ENCODE measurements at places on chromosomes 2 and 18.

GRCh38 chr2:134306521-134306920, 52.6 kb downstream of the MGAT5 start:
- DNase-seq = no peak

- no peak for DNase-seq
Observed at GRCh38 chr2:8628179-8628865, 53.5 kb upstream of the ID2 start.

DNA sequence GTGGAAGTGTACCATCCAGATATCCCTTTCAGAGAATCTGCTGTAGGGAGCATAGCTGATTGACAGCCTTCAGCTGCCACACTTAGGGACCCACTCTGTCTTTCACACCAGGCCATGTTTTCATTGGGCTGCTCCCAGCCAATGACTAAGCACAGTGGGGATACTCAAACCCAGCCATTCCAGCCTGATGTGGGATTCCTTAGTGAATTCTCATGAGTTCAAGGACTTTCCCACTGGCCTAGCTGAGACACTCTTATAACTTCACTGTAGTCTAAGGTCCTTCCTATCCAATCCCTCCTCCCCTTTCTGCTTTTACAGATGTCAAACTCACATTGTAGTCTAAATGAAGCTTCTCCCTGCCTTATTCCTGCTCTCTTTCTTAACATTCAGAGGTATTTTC, 201.2 kb downstream of the PIK3C3 start:
- no peak for DNase-seq

DNA sequence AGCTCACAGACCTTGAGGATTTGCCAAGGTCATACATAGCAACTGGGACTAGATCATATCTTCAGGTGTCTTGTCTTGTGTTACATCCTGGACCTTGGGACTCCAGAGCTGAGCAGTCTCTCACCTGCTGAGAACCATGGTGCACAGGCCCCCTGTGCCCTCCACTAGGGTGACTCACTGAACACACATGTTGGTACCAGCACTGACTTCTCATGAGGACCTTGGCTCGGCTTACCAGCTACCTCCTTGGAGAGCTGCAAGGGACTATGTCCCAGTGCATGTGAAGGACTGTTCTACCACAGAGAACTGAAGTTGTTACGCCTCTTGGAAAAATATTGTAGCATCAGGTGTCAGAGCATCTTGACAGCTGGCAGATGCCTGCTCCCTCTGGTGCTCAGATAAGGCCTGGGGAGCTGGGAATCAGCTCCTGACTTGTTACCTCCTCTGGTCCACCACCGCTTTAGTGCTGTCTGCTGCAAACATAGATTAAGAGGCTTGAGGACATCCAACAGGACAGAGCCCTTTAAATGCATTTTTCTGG, 72.1 kb downstream of the WDSUB1 start:
- DNase-seq = no peak

DNA sequence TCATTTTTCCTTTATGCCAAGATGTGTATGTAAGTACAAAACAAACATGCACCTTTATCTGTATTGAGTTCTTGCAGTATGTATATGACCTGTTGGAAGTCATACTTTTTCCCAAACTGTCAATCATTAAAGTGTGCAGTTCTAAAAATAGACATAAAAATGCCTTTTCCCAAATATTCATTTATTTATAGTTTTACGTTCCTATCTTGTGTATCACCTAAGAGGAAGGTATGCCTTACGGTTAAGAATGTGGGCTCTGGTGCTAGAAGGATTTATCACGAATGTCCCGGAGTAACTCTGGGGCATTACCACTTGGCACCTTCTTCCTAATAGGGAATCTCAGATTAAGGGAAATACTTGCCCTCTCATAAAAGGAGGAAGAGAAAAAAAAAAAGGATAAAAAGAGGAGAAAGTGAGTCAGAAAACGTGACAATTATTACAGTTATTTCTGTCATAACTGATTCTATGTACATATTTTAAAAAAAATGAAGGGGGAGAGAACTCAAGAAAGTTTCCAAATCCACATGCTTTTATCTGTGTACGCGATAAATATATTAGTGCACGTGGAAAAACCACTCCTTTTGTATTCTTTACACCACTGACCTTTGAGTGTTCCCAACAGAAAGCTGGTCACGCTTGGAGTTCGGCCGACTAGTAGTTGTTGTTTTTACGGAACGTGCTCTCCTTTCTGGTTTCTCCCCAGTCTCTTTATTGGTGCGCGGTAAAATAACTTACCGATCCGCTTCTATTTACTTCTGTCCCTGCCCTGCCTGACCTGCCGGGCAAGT, 721 bp downstream of the MCEE start:
- DNase-seq = no peak

- DNase-seq = no peak
Observed at GRCh38 chr2:96957244-96957643, 29.1 kb downstream of the FAM178B start.

- no peak for DNase-seq
Observed at GRCh38 chr18:75473316-75473715, 45.8 kb upstream of the SMIM21 start.
